Activated T-cell treated with anti-CD3 and anti-CD28 coated beads, Interleukin-2, amount 50 U/mL, for 72 hours (primary cell): ENCODE measurements at places on chromosomes 5 and 9.

DNA sequence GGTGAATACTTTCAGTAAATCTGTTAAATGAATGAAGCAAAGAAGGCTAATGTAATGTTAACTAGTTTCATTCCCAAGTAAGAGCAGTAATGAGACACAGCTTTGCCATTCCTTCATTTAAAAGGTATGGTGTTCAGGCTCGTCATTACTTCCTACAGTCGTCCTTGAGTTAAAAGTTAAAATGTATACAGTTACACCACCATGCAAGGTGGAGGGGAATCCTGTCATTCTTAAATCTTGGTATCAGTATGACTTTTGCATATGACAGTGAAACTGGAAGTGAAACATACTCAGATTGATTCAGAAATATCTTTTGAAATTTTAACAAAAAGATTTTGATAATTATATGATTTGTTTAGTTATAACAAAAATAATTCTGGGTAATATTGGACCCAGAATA is 25.9 kb downstream of the MTRR start:
- DNase-seq: no peak

DNA sequence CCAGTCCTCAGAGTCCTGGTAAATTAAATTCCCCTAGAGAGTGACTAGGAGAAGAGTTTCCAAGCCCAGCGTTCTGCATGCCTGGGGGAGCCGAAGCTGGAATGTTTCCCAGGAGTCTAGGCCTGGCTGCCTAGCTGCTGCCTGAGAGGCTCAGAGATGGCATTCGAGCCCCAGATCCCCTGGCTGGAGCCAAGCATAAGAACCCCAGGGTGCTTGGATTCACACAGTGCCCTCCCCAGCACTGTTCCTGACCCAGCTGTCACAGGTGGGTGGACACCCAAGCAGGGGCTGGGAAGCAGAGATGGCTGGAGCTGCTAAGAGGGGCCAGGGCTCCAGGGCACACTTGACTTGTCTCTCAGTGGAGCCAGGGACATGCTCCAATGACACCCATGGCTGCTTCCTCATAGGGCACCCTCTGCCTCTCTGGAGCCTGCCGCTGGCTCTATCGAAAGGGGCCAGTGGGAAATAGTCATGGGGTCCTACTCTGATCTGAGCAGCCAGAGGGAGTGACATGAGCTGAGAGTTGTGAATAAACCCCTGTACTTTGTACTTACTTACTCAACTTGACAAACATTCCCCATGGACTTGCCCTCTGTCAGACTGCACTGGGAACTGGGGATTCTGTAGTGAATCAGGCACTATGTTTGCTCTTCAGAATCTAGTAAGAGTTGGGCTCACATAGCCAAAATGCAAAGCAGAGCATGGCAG is 62.6 kb upstream of the XPA start:
- DNase-seq: no peak

DNA sequence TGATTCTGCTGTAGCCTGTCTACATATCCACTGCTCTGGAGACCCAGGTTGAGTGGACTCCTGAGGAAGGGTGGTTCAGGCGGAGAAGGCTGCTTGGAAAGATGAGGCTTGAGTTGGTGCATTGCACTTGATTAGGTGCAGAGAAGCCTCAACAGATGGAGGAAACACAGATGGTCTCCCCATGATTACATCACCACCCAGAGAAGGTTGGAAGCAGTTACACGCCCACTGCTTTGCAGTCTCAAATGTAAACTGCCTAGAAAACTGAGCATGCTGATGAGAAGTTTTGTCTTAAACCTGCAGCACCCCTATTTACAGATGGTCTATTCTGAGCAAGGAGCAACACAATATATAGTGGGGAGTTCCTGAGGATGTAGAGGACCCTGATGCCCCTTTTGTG is 266.6 kb downstream of the PIK3R1 start:
- DNase-seq: no peak

- no peak for DNase-seq
Observed at GRCh38 chr5:109704282-109704952, 14.7 kb downstream of the MAN2A1 start.

- no peak for DNase-seq
Observed at GRCh38 chr5:151664694-151665585, 21.8 kb downstream of the SPARC start.

GRCh38 chr9:130539420-130540223 is 39.8 kb upstream of the FUBP3 start:
- no peak for DNase-seq

DNA sequence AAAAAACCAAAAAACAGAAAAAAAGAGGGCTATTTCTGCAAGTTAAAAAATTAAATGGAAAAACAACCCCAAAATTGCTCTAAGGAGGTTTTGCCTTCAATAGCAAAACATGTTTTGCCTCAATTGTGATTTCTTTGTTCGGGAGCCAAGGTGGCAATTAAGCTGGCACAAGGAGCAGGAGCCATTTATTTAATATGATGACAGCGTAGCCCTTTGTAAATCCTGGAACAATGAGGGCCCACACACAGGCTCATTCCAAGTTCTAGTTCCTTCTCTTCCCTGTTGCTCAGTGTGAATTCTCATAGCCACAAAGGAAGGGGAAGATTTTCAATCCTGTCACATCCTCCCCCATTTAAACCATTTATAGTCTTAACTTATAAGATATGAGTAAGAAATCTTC is 353.2 kb downstream of the PDE4D start:
- no peak for DNase-seq

DNA sequence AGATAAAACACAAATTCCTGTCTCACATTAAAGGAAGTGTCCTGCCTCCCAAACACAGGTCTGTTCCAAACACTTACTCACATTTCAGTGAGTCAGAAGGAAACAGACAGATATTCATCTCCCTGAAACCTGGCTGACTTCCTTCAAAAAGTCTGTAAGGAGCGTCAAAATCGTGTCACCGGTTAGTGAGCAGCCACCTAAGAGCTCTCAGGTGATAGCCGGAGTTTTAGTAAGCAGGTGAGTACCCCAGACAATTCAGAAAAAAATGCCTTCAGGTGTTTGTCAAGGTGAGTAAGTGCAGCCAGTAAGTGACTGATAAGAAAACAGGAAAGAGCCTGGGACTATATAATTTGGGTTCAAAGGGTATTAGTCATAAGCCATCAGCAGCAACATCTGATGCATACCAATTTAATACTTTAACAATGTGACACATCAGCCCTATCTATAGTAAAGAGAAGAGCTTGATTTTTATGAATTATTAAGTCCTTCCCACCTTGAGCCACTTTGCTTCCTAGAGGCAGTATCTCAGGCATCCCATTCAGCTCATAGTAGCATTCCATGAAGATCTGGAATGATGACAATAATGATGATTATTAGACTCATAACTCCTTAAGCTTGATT is 1.3 kb upstream of the ITGA2 start:
- DNase-seq: no peak

GRCh38 chr5:31023105-31023504 is 170.4 kb upstream of the CDH6 start:
- no peak for DNase-seq

DNA sequence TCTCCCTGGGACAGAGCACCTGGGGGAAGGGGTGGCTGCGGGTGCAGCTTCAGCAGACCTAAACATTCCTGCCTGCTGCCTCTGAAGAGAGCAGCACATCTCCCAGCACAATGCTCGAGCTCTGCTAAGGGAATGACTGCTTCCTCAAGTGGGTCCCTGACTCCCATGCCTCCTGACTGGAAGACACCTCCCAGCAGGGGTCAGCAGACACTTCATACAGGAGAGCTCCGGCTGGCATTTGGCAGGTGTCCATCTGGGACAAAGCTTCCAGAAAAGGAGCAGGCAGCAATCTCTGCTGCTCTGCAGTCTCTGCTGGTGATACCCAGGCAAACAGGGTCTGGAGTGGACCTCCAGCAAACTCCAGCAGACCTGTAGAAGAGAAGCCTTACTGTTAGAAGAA is 77.2 kb downstream of the SLCO6A1 start:
- no peak for DNase-seq

DNA sequence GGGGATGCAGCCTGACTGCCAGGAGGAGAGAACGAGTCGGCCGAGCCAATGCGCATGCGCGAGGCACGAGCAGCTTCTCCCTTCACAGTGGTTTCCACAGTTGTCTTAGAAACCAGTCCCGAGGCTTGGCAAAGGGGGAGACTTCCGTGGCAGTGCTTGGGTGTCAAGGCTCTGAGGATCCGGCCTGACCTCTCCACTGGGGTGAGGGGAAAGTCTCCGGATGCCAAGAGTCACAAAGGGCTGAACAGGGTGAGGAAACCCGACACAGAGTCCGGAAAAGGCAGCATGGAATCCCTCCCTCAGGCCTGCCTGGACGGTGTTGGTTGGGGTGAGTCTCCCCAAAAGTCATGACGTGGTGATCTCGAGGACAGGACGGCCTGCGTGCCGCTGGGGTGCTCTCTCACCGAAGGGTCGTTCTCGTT is 475.5 kb downstream of the SPATA31A7 start:
- no peak for DNase-seq

DNA sequence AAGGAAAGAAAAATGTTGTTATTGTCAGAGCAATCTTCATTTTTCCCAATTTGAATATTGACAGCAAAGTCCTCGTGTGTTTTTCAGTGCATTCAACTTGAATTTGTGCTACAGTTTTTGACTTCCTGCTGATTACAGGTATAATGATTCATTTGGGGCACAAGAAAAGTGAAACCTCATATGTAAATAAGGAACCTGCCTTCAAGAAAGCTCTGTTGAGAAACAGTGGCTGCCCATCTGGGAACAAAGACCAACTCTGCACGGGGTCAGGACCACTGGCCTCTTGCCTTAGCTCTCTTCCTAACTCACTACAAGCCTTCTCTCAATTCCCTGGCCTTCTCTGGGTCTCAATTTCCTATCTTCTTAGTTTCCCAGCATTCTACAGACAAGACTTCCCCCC is 21.0 kb downstream of the TIMD4 start:
- peak; percentile 25 for DNase-seq

GRCh38 chr9:21611891-21612290 is 129.8 kb upstream of the IFNE start:
- DNase-seq: peak; percentile 16

DNA sequence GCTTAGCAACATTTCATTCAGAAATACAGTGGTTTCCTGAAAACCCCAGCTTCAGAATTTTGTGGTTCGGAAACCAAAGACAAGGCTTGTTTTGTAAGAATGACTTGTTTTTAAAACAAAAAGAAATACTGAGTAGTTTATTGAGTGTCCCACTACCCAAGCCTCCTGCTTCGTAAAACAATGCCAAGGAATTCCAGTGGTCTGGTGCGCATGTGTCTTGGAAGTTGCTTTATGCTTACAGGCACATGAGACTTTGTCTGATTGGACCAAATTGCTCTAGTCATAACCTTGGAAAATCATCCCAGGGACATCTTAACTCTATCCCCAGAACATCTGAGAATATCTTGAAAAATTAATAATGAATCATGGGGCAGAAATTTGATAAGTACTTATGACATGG is 77.1 kb upstream of the FST start:
- DNase-seq: no peak

- DNase-seq: no peak
Observed at GRCh38 chr5:79640571-79641055, 28.4 kb downstream of the TENT2 start.

GRCh38 chr5:108649646-108650045 is 98.1 kb upstream of the FER start:
- DNase-seq: no peak

GRCh38 chr5:158203261-158203660 is 344.3 kb upstream of the CLINT1 start:
- DNase-seq: no peak

GRCh38 chr9:88258024-88258423 is 119.7 kb upstream of the SPATA31C2 start:
- DNase-seq: no peak

DNA sequence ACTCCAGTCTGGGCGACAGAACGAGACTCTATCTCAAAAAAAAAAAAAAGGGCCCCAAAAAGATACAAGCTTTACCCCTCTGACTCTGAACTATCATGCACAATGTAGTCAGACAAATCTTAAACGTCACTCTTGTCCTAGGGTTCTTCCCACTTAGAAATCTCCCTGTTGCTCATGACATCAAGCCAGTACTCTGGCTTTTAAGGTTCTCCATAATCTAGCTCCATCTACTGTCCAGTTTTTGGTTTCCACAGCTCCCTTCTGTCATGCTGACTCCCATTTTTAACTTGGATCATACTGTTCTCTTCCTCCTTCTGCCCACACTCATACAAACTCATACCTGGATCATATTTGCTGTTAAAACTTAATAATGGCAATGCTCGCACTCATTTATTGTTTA is 156.7 kb upstream of the TLX3 start:
- no peak for DNase-seq

DNA sequence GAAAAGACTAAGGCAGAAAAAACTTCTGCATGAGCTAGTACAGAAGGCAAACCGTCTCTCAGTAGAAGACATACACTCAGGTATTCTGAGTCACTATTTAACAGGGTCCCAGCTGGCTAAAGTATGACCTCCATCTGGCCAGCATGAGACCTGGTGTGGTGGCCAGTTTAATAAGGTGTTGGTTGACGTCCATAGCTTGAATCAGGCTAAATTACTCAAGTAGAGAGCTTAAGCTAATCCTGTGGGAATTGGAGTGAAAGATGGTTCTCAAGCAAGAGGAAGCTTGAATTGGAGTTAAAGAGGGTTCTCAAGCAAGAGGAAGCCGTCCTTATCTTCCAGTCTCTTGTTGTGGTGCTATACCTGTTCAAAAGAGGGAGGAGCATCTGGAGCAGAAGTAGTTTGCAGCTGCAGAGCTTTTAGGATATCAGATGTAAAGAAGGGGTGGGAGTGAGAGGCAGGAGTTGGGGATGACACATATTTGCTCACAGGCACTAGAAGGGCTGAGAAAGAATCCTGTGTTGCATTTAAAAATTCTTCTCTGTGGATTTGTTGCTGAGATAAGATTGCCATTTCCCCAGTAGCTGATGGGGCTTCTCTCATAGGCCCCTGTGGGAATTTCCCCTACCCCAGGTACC is 136.1 kb upstream of the RUSC2 start:
- DNase-seq: no peak

DNA sequence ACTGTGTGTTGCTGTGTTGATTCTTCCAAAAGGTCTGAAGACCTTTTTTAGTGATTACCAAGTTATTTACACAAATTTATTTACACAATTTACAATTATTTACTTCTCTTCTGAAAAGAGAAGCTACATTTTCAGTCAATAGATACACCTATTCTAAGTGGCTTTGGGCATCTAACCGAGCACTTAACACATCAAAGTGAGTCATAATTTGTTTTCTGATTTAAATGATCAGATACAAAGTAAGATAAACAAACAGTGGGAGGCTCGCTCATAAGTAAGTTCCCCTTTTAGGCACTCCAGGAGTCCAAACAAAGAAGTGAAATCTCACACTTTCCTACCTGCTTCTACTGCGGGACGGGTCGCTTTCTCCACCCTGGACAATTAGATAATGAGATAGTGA is 90.2 kb downstream of the APBA1 start:
- no peak for DNase-seq

GRCh38 chr9:136412962-136413361 is 2.5 kb downstream of the PMPCA start:
- no peak for DNase-seq

- no peak for DNase-seq
Observed at GRCh38 chr5:112649882-112650281, 87.8 kb upstream of the APC start.

- DNase-seq: no peak
Observed at GRCh38 chr5:98454407-98454806, 319.1 kb upstream of the RGMB start.
